ENCODE measurements at places on chromosomes 12 and 14.

- DNase-seq: no peak
Observed at GRCh38 chr12:125271892-125272291, 206.7 kb downstream of the AACS start.

- no peak for DNase-seq
Observed at GRCh38 chr12:23113781-23114180, 488.8 kb downstream of the ETNK1 start.

- DNase-seq: no peak
Observed at GRCh38 chr12:76014007-76014406, 17.6 kb downstream of the PHLDA1 start.

DNA sequence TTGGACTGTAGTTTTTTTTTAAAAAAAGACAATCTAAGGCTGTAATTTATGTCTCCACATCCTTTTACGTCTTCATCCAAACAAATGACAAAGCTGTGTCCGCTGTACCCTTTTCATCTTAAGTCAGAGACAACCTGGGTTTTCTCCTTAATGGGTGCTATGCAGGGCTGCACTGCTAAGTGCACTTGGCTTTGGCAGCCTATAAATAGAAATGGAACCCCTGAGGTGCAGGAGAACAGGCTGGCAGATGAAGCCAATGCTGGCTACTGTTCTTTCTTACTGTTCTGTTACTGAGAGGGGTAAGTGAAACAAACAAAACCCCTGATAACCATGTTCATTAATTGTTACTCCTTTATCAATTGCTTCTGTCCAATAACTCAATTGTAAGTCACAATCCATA, 47.1 kb upstream of the KICS2 start:
- DNase-seq: no peak

DNA sequence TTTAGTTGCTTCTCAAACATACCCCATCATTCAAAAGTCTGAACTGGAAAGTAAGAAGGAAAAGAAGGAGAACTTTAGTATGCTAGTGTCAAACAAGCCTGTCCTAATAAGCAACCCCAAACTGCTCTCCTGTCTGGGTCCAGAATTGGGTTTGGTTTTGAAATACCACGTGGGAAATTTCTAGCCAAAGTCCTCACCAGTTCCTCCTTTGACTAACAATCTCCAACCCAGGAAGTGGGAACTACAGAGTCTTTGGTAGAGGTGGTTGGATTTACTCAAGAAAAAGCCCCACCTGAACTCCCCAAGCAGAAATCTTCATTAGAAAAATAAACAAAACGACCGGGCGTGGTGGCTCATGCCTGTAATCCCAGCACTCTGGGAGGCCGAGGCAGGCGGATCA, 17.4 kb upstream of the EIF4B start:
- DNase-seq: no peak

DNA sequence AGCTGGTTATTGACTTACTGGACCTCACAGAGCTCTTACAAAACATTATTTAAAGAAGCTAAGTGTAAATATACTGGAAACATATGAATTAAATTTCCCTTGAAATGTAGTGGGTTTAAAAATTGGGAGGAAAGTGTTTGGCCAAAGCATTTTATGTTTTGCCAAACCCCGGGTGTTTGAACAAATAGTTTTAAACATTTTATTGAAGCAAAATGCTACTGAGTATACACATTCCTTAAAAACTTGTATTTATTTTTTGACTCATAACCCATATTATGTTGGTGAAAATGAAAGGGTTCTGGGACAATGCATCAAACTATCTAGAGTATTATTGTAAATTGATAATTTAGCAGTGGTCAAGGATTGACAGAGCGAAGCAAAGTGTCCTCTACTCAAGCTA, 1048.5 kb downstream of the SLC6A15 start:
- DNase-seq: no peak

GRCh38 chr12:6684609-6685008, 4.6 kb downstream of the ZNF384 start:
- no peak for DNase-seq

DNA sequence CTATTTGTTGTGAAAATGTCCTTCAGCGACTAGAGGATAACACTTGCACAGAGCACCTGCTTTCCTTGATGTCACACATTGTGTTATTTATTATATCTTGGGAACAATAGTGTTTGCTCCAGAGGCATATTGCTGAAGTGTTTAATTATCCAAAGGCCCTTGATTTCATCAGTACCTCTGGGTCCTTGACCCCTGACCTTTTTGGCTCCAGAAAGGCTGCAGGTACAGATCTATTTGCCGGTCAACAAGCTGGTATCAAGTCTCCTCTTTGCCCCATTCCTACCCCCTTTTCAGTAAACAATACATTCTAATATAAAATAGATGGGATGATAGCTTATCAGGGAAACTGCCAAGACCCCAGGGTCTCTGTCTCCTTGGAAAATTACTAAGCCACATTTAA, 206.8 kb downstream of the DACT1 start:
- DNase-seq: no peak

DNA sequence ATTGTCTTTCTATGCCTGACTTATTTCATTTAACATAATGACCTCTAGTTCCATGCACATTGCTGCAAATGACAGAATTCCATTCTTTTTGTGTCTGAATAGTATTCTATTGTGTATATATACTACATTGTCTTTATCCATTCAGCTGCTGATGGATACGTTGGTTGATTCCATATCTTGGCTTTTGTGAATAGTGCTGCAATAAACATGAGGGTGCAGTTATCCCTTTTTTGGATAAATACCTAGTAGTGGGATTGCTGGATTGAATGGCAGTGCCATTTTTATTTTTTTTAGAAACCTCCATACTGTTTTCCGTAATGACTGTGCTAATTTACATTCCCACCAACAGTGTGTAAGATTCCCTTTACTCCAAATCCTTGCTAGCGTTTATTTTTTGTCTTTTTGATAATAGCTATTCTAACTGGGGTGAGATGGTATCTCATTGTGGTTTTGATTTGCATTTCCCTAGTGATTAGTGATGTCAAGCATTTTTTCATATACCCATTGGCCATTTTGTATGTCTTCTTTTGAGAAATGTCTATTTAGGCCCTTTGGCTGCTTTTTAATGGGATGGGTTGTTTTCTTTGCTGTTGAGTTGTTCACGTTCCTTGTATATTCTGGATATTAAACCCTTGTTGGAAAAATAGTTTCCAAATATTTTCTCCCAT, 2.3 kb downstream of the OAS2 start:
- no peak for DNase-seq

DNA sequence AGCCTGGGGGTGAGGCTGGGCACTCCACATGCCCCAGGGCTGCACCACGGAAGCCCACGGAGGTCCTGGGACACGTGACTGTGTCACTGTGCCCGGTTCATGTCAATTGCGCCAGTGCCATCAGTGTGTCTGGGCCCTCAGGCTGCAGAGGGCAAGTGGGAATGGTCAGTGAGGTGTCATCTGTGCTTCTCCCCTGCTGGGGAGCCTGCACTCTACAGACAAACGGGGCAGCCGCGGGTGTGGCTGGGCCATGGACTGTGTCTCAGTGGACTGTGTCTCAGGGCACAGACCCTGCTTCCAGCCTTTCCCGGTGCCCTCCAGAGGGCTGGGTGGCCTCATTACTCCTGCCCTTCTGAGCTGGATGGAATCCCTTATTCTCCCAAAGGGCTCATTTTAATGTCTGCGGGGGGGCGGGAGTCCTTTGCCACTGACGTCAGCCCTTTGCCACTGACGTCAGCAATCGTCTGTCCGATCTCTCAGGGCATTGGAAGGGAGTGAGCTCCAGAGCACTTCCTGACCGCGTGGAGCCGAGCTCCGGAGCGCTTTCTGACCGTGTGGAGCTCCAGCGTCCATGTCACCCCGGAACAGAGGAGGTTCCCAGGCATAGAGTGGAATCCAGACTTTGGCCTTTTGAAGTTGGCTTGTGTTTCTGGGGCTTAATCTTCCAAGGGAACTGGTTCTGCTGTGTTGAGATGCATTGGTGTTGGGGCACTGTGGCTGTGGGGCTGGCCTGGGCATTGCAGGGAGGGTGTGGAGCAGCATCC, 72.4 kb downstream of the ADGRD1 start:
- no peak for DNase-seq

- DNase-seq: no peak
Observed at GRCh38 chr14:103552846-103553210, 9.6 kb downstream of the BAG5 start.

DNA sequence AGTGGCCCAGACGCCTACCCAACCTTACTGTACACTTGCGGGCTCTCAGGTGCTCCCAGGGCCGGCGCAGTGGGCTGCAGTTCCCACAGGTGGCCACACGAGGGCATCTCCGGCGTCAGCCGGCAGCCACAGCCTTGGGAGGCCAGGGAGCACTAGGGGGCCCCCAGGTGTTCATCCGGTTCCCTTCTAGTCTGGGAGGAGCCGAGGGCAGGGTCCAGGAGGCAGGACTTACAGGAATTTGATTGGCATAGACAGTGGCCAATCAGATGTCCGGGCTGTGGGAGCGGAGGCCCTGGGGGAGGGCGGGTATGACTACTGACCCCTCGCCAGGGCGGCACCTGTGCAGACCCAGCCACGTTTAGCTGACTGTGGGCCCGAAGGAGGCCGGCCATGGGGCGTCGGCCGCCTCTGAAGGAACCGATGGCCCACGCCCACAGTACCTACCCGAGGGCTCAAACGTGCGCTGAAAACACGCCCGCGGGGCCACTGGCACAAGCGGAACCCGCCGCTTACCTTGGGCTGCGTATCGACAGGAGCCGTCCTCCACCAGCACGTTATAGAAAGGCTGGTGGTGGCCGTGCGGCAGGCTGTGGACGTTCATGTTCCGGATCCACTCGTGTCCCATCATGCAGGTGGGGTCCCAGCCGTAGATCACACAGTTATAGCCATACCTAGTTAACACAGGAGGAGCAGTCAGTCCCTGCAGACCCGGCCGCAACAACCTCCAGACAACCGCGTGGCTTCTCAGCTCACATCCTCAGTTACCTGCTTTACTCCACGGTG, 34.8 kb downstream of the FBXO21 start:
- peak; percentile 50 for DNase-seq

DNA sequence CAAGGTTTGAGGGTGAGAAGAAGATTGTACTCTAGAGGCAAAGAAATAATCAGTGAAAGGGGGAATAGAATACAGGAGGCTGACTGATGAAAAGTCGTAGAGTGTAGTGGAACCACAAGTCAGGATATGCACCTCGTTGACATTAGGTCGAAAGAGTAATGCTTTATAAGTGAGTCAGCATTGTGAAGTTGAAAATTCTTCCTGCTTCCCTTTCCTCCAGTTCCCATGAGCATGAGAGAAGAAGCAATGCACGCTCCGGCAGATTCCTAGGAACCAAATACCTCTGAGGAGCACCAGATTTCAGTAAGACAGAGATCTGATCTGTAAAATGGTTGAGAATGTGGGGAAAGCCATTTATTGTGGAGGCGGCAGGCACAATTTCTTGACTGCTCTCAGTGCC, 16.5 kb downstream of the CCER1 start:
- no peak for DNase-seq

DNA sequence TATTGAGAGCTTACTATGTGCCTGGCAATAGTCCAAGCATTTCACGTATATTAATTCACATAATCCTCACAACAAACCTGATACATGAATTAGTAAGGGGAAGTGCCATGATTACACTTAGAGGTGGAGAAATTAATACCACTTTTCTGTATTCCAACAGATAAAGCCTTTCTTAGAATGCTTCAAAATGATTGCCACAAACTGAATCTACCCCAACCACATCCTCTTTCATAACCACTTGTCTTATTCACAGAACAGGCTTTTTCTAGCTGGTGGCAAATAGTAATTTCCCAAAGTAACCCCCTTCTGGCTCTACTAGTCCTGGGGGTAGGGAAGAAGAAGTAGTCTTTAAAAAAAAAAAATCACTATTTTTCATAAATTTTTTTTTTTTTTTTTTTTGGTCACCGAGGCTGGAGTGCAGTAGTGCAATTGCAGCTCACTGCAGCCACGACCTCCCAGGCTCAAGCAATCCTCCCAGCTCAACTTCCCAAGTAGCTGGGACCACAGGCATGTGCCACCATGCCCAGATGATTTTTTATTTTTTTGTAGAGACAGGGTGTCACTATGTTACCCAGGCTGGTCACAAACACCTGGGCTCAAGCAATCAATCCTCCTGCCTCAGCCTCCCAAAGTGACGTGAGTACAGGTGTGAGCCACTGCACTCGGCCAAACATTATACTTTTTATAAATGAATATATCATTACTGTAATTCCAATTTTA, 59.0 kb upstream of the ARID2 start:
- DNase-seq: no peak

GRCh38 chr14:38959021-38959420, 144.0 kb downstream of the SEC23A start:
- DNase-seq: no peak

DNA sequence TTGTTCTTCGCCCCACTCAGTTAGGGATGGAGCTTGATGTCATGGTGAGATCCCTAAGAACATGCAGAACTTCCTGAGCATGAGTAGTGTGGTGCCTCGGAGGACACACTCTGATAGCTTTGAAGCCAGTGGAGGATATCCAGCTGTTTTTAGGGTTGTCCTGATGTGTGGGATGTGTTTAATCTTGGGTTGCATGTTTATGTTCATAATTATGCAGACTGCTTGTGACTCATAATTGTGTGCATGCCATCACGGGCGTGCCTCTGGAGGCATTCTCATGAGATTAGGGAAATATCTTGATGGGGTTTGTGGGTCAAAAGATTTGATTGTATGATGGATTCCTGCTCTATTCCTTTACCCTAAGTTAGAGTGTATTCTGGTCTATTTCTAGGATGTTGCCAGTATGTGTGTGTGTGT, 267.4 kb upstream of the PELI2 start:
- no peak for DNase-seq

DNA sequence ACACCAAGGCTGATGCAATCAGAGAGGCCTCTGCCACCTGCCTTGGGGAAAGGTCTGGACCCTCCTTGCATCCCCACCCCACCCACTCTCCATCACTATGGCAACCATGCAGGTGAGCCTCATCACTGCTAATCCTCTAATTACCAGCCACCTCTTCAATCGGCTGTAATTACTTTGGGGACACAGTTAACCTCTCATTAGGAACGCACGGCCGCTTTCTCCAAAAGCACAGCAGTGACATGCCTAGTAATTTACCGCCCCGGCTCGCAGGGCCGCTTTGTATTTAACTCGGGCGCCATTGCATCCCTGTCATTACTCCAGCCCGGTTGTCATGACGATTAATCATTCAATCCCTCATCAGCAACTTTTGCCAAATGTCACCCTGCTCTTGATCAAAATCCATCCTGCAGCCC, 36.3 kb upstream of the FAM222A start:
- DNase-seq: no peak

GRCh38 chr12:56634242-56634836, 4.2 kb upstream of the BAZ2A start:
- no peak for DNase-seq

- DNase-seq: no peak
Observed at GRCh38 chr12:10030446-10030845, at the start of gene CLEC9A. TSS of gene CLEC9A (plus strand) at chr12:10030682. CDS start at chr12:10052688, 22,006 bp downstream.

GRCh38 chr12:114681116-114681871, 2.7 kb downstream of the TBX3 start:
- DNase-seq: no peak

GRCh38 chr12:55072083-55072482, 52.3 kb downstream of the NEUROD4 start:
- peak; percentile 68 for DNase-seq

- DNase-seq: no peak
Observed at GRCh38 chr14:87055007-87055406, 938.0 kb downstream of the GALC start.
